ENCODE measurements at places on chromosomes 1 and 21. TPM values are rescaled to one million over a fixed set of nuclear protein-coding genes. Genes with fewer than 3 reads are reported as not detected.

The PPFIA4 gene
- 11.6 TPM for total RNA-seq

The HMGCS2 gene
- total RNA-seq: not detected

The URB2 gene
- total RNA-seq: 17.3 TPM

The ERICH3 gene
- 0.14 TPM for total RNA-seq
